ENCODE measurements at places on chromosomes 5 and 9. TPM values are rescaled to one million over a fixed set of nuclear protein-coding genes. Genes with fewer than 3 reads are reported as not detected.

PLAA gene
- 27.2 TPM for total RNA-seq

ROR2 gene
- total RNA-seq, result not detected

CYSRT1 gene
- total RNA-seq, result 1.3 TPM

DNA sequence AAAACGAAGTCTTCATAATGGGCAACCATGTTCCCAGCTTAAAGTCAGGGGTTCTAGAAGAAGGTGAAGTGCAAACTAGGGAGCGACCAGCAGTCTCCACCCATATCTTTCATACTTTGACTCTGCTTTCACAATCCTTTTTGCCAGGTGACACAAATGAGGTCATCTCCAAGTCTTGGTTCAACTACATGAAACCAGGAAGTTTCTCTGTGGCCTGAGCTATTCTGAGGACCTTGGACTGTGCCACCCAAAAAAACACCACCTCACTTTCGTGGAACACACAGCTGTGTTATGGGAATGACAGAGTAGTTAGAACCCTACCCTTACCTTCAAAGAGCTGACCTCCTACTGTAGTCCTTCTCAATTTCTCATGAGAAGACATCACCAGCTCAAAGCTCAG lies 309.2 kb downstream of the AGTPBP1 start:
- no peak overlapping the region for H3K4me3 ChIP-seq
- no peak for DNase-seq

DNA sequence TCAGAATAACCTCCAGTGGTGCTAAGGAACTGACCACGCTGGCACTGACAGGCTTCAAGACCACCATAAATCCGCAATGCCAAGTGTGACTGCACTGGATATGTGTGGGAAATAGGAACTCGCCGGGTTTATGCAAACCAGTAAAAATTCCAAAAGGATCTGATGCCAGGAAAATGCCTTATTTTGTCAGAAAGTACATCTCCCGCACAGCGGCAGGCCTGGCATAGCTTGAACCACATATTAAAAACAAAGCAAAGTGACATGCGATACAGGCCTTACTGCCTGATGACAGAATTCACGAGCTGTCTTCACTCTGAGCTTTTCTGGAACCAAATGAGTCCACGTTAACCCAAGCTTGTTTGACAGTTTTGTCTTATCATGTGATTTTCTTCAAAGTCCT lies 139.6 kb downstream of the GLIS3 start:
- no peak overlapping the region for H3K4me3 ChIP-seq
- no peaks in the 10 kb centered on the region for H3K27me3 ChIP-seq
- H3K4me1 ChIP-seq, result no peaks in the 10 kb centered on the region
- no peaks in the 10 kb centered on the region for H3K36me3 ChIP-seq

- H3K27ac ChIP-seq, result no peak overlapping the region
- no peaks in the 10 kb centered on the region for H3K27me3 ChIP-seq
- no peaks in the 10 kb centered on the region for H3K4me1 ChIP-seq
- DNase-seq, result no peak
- no peak overlapping the region for H3K4me3 ChIP-seq
- no peaks in the 10 kb centered on the region for H3K36me3 ChIP-seq
These were observed 27.1 kb downstream of the TRMO start for GRCh38 chr9:97895211-97895610.

GRCh38 chr5:38022631-38023030 lies 182.8 kb upstream of the GDNF start:
- no peak overlapping the region for H3K4me3 ChIP-seq
- no peak overlapping the region for H3K27ac ChIP-seq
- no peaks in the 10 kb centered on the region for H3K36me3 ChIP-seq
- no peaks in the 10 kb centered on the region for H3K4me1 ChIP-seq
- no peak for DNase-seq

DNA sequence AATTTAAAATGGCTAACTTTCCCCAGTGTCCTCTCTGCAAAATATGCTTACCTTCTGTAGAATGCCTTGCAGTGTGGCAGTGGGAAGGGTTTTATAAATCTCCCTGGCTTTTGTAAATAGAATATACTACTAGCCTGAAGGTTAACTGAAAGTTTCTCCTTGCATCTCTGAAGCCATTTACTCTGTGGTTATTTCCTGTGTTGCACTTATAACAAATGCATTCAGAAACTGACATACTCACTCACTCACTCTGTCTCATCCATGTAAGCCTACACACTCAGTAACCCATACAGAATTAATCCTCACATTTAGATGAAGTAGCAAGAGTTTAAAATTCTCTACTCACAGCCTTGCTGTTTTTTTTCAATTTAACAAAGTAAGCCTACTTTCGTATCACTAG lies 87.1 kb upstream of the SH3GL2 start:
- no peaks in the 10 kb centered on the region for H3K4me1 ChIP-seq
- no peak overlapping the region for H3K27ac ChIP-seq
- H3K4me3 ChIP-seq, result no peak overlapping the region
- no peaks in the 10 kb centered on the region for H3K36me3 ChIP-seq

DNA sequence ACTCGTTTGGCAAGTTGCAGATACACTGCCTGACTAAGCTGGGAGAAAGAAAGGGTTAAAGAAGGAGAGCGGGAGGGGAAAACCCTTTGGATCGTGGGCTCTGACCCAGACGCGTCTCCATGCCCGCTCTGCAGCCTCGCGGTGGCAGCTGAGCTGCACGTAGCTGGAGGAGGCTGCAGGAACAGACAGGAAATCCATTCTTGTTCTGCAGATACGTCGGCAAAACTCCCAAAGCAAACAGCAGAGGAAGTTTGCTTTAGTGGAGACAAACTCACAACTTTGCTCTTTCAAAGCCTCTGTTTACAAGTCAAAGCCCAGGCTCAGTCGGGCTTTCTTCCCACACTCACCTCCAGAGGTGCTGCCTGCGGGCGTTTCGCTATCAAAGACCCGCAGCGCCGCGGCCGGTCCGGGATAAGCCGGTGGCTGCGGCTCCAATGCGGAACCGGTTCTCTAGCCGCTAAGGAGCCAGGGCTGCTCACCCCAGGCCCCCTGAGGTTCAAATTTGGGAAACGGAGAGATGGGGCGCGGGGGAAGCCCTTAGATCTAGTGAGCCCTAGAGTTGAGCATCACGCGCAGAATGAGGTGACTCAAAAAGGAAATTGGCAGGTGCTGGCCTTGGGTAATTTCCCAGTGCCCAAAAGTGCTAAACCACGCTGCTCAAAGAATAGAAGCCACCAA lies 60.7 kb downstream of the MAT2B start:
- H3K27me3 ChIP-seq, result peaks cover 56% of the 10 kb centered on the region
- no peaks in the 10 kb centered on the region for H3K36me3 ChIP-seq
- H3K4me1 ChIP-seq, result peaks cover 14% of the 10 kb centered on the region
- peak overlapping the region; percentile 59 for H3K4me3 ChIP-seq
- peak; percentile 38 for DNase-seq

DNA sequence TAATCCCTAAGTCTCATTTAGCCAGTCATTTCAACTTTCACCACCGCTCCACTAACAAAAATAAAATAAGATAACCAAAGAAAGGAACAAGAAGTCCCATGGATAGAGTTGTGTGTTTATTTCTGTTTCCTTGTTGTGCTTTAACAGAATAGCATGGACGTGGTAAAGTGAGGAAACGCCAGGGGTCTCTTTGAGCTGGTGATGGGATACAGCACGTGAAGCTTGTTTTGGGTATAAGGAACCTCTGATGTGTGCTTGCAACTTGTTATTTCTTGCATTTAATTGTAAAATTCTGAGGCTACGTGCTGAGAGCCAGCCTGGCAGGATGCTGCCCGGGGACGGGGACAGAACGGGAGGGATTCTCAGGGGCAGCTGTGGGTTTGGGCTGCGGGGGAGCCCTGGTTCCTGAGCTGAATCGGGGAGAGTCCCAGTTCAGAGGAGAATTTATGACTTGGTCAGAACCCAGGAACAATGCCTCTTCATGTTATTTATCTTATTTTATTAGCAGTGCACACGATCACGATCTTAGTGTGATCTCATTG lies 63.4 kb downstream of the ANKRD33B start:
- peaks cover 12% of the 10 kb centered on the region for H3K4me1 ChIP-seq
- H3K27me3 ChIP-seq, result no peaks in the 10 kb centered on the region
- no peak for DNase-seq

NFIB gene
- 25.3 TPM for total RNA-seq

NIM1K gene
- total RNA-seq, result 0.17 TPM

CAMLG gene
- 19.5 TPM for total RNA-seq

- H3K4me1 ChIP-seq, result peaks cover 20% of the 10 kb centered on the region
- DNase-seq, result peak; percentile 5
- no peak overlapping the region for H3K4me3 ChIP-seq
- H3K36me3 ChIP-seq, result peaks cover 8% of the 10 kb centered on the region
- no peaks in the 10 kb centered on the region for H3K27me3 ChIP-seq
These were observed 41.0 kb downstream of the B4GALT1 start for GRCh38 chr9:33125871-33126823.

TEK gene
- total RNA-seq, result not detected

DNA sequence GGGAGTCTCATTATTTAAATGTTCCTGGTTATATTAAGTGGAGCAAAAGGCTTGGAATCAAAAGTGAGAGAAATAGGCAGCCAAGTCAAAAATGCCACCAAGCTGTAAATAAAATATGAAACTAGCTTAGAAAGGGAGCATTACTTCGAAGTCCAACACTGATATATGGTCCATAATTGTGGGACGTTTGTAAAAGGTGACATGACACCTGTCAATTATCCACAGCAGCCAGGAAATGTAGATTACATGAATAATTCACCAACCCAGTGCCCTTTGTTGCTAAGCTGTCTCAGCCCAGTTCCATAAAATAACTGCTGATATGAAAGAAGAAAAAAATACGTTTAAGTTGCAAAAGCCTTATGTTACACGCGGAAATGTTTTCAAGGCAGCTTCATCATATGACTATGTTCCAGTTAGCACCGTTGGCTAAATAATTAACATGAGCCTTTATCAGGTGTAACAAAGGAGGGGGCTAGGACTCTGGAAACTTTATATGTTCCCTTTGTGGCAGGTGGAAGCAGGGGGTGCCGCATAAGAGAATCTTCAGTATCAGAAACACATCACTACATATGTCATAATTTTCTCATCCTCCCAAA lies 39.9 kb upstream of the ZSWIM6 start:
- peaks cover 9% of the 10 kb centered on the region for H3K4me1 ChIP-seq
- no peak for DNase-seq
- H3K27ac ChIP-seq, result no peak overlapping the region
- no peaks in the 10 kb centered on the region for H3K27me3 ChIP-seq
- no peak overlapping the region for H3K4me3 ChIP-seq

GRCh38 chr5:134738963-134739661 lies 764 bp downstream of the CAMLG start:
- no peaks in the 10 kb centered on the region for H3K27me3 ChIP-seq
- H3K36me3 ChIP-seq, result no peaks in the 10 kb centered on the region
- DNase-seq, result peak; percentile 40
- no peak overlapping the region for H3K27ac ChIP-seq

DNA sequence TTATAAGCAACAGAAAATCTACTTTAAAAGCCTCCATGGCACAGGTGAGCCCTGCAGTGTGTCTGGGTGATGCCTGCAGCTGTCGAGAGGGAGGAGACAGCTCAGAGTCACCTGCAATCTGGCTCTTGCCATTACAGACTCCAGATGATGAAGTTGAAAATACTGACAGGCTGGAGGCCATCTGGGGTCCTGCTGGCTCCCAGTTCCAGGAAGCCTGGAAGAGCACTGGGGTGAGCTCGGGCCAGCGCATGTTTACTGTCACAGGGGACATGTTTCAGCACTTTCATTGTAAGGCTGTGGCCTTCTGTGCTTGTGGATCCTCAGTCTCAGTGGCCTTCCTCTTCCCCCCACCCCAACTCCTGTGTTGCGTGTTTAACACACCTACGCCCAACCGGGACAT lies 28.4 kb downstream of the CEL start:
- DNase-seq, result no peak
- no peaks in the 10 kb centered on the region for H3K27me3 ChIP-seq
- H3K4me3 ChIP-seq, result no peak overlapping the region

DNA sequence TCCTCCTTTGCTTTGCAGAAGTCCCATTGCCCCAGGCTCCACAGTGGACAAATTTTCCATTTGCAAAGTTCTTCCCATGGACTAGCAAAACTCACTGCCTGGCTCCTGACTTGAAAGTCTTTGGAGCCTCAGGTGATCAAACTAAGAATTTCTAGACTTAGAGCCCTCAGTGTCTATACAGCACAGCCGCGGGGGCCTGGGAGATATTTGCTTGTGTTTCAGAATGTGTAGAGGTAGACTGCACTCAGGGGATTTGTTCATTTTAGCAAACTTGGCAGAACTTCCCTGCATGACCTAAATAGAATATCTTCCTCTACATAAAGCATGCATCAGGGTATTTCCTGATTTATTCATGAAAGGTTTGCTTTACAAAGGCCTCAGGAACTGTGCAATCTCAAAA lies 384.2 kb upstream of the ZNF462 start:
- no peak for DNase-seq
- H3K4me1 ChIP-seq, result peaks cover 24% of the 10 kb centered on the region
- no peak overlapping the region for H3K27ac ChIP-seq
- H3K36me3 ChIP-seq, result no peaks in the 10 kb centered on the region

KIF12 gene
- 6.3 TPM for total RNA-seq

DNA sequence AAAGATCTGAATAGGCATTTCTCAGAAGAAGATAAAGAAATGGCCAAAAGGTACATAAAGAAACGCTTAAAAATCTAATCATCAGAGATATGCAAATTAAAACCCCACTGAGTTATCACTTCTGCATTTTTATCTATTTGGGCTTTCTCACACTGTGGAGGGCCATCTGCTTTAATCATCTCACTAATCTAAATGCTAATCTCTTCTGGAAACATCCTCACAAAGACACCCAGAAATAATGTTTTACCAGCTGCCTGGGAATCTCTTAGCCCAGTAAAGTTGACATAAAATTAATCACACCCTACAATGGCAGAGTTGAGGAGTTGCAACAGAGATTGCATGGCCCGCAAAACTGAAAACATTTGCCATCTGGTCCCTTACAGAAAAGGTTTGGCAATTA lies 407.9 kb upstream of the CYLC2 start:
- DNase-seq, result no peak
- H3K4me3 ChIP-seq, result no peak overlapping the region
- no peaks in the 10 kb centered on the region for H3K27me3 ChIP-seq

DNA sequence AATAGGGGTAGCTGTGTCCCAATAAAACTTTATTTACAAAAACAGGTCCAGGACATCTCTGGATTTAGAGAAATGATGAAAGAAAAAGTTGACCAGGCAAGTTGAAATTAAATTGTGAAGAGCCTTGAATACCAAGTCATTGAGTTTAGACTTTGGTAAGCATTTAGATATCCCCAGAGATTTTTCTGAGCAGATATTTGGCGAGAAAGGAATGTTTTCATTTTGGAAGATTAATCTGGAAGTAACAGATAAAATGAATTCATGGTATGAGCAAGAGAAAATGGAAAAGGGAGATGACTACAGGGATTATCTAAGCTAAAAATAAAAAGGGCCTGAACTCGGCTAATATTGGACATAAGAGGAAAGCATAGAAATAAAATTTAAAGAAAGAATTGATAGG lies 157.6 kb downstream of the ACTL7B start:
- no peak for DNase-seq
- H3K4me3 ChIP-seq, result no peak overlapping the region

GRCh38 chr5:176578391-176578808 lies 29.3 kb downstream of the CDHR2 start:
- no peak overlapping the region for H3K27ac ChIP-seq
- H3K4me3 ChIP-seq, result no peak overlapping the region
- peaks cover 4% of the 10 kb centered on the region for H3K4me1 ChIP-seq
- DNase-seq, result peak; percentile 93
- H3K27me3 ChIP-seq, result no peaks in the 10 kb centered on the region
